CD4-positive, alpha-beta memory T cell (primary cell): ENCODE measurements at places on chromosomes 13 and 19. TPM values are rescaled to one million over a fixed set of nuclear protein-coding genes. Genes with fewer than 3 reads are reported as not detected.

The CIRBP gene
- polyA plus RNA-seq, result 257 TPM

DNA sequence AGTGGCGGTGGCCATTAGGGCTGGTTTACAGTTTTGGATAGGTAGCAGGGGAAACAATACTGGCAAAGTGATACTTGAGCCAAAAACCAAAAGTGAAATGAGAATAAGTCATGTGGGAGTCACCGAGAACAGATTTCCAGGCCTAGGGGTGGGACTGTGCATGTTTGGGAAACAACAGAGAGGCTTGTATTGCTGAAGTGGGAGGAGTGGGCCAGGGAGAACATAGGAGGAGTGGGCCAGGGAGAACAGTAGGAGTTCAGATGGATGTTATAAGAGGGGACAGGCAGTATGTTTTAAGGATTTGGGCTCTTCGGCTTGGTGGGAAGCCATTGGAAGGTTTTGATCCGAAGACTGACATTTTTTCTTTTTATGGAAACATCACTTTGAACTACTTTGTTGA is 35.5 kb downstream of the AKAP11 start:
- no peaks in the 10 kb centered on the region for H3K4me1 ChIP-seq
- H3K4me3 ChIP-seq, result no peak overlapping the region
- peaks cover 7% of the 10 kb centered on the region for H3K36me3 ChIP-seq
- no peak overlapping the region for H3K27ac ChIP-seq

GRCh38 chr19:21626924-21627697 is 121.7 kb downstream of the ZNF429 start:
- no peak overlapping the region for H3K4me3 ChIP-seq
- H3K4me1 ChIP-seq, result no peaks in the 10 kb centered on the region
- no peak for DNase-seq
- no peaks in the 10 kb centered on the region for H3K36me3 ChIP-seq
- no peak overlapping the region for H3K27ac ChIP-seq

DNA sequence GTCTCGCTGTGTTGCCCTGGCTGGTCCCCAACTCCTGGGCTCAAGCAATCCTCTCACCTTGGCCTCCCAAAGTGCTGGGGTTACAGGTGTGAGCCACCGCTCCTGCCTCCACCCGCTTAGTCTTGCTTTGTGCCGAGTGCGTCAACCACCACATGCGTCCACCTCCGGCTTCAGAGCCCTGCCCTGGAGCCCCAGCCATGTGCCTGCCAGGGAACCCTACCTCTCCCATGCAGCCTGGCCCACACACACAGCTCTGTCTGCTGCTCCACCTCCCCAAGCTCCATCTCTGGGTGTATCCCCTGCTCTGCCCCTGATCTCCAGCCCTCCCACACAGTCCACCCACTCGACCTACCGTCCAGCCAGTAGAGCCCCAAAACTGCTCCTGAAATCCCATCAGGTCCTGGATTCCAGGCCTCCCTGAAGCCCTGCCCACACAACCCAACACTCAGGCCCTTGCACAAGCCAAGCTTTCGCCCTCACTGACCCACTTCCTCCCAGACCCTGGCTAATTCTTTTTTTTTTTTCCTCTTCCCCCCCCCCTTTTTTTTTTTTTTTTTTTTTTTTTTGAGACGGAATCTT is 9.6 kb downstream of the CYP2F1 start:
- H3K27me3 ChIP-seq, result no peaks in the 10 kb centered on the region
- H3K27ac ChIP-seq, result no peak overlapping the region
- H3K4me1 ChIP-seq, result peaks cover 33% of the 10 kb centered on the region
- no peaks in the 10 kb centered on the region for H3K36me3 ChIP-seq

- no peaks in the 10 kb centered on the region for H3K27me3 ChIP-seq
- H3K4me1 ChIP-seq, result peaks cover 18% of the 10 kb centered on the region
- H3K4me3 ChIP-seq, result peak overlapping the region; percentile 45
- no peak for DNase-seq
- H3K36me3 ChIP-seq, result no peaks in the 10 kb centered on the region
- no peak overlapping the region for H3K27ac ChIP-seq
Measured at GRCh38 chr19:21603431-21604231, 98.2 kb downstream of the ZNF429 start.

The TTC9B gene
- not detected for polyA plus RNA-seq

The ZNF548 gene
- polyA plus RNA-seq, result 14.8 TPM

The ADGRE1 gene
- 10.6 TPM for polyA plus RNA-seq

GRCh38 chr19:4368128-4368820 is 24.9 kb downstream of the MPND start:
- peak overlapping the region; percentile 87 for H3K27ac ChIP-seq
- no peak overlapping the region for H3K4me3 ChIP-seq
- peaks cover 54% of the 10 kb centered on the region for H3K4me1 ChIP-seq

DNA sequence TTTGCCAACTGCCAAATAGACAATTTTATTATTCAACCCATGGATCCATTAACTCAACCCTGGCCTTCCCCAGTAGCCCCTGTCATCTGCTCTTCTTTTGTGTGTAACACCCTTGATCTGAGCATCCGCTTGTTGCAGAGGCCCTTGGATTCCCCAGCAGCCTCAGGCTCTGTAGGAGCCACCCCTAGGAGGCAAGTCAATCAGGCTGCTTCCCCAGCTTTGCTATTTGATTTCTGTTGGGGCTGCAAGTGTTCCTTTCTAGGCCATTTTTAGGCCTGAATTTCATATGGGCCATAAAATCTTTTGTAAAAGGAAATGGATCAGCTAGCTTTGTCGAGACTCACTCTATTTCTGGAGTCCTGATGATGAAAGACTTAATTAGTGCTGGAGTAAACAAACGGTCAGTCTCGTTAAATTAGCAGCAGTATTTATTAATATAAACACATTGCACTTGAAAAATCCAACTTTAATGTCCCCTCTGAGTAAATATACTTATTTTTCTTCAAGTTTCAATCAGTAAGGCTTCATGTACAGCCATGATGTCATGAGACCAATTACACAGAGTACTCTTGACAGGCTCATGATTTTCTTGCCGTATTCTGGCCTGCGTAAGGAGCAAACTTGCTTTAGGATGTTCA is 105.3 kb downstream of the RGCC start:
- no peaks in the 10 kb centered on the region for H3K27me3 ChIP-seq
- no peaks in the 10 kb centered on the region for H3K4me1 ChIP-seq
- no peak overlapping the region for H3K4me3 ChIP-seq

The RGS9BP gene
- polyA plus RNA-seq, result 0.25 TPM

DNA sequence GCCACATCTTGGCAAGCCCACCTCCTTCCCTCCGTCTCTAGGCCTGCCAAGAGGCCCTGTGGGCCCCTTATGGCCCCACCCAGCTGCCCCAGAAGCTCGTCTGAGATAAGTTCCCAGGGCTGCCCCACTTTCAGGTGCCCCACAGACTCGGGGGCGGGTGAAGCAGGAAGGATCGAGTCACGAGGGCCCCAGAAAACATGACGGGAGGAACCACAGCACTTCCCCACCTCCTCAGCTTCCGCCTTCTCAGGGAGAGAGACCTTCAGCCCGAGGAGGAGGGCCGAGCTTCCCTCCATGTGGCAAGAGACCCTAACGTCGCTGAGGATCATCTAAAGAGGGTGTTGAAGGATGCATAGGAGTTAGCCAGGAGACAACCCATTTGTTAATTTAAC is 4.5 kb upstream of the IL12RB1 start:
- H3K27ac ChIP-seq, result peak overlapping the region; percentile 85
- peak; percentile 81 for DNase-seq
- no peaks in the 10 kb centered on the region for H3K27me3 ChIP-seq
- H3K4me1 ChIP-seq, result peaks cover 68% of the 10 kb centered on the region

- no peaks in the 10 kb centered on the region for H3K36me3 ChIP-seq
- H3K4me1 ChIP-seq, result no peaks in the 10 kb centered on the region
- H3K27me3 ChIP-seq, result peaks cover 1% of the 10 kb centered on the region
- no peak overlapping the region for H3K27ac ChIP-seq
- H3K4me3 ChIP-seq, result no peak overlapping the region
Measured at GRCh38 chr13:108851660-108852059, 222.2 kb downstream of the MYO16 start.
